Stimulated activated CD4-positive, alpha-beta T cell treated with anti-CD3 and anti-CD28 coated beads, Interleukin-2, amount 100 ng/mL, for 4 hours (primary cell): ENCODE measurements at places on chromosomes 13 and 19.
A peak's percentile ranks its signal among the peaks of the same experiment; 100 is the strongest.

DNA sequence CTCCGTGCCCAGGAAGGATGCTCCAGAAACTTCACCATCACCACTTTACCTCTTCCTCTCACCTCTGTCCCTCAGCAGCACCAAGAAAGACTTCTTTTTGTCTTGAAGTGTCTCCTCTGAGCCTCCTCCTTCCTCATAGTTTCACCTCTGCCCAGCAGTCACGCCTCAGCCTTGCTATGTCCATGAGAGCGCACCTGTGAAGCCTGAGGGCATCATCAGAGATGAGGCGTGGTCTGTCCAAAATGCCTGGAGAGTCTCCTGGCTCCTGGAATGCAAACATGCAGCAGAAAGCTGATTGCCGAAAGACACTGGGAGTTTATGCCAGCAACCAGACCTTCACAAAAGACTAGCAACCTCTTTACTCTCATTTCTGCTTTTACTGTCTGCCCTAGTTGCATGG, 336.6 kb downstream of the TEX29 start:
- no peak for DNase-seq

DNA sequence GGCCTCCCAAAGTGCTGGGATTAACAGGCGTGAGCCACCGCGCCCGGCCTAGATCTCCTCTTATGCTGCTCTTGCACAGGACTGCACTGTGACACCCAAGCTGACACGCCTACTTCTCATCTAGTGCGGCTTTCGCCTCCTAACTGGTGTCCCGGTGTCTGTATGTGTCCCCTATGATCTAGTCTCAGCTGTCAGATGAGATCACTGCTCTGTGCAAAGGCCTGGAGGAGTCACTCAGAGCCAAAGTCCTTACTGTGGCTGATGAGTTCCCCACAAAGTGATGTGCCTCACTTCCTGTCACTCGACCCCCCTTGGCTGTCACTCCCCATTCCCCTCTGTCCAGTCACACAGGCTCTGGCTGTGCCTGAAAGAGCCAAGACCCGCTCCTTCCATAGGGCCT, 2.5 kb downstream of the ZNF556 start:
- DNase-seq: no peak

- no peak for DNase-seq
Measured at GRCh38 chr13:23541221-23541824, 28.9 kb upstream of the TNFRSF19 start.

DNA sequence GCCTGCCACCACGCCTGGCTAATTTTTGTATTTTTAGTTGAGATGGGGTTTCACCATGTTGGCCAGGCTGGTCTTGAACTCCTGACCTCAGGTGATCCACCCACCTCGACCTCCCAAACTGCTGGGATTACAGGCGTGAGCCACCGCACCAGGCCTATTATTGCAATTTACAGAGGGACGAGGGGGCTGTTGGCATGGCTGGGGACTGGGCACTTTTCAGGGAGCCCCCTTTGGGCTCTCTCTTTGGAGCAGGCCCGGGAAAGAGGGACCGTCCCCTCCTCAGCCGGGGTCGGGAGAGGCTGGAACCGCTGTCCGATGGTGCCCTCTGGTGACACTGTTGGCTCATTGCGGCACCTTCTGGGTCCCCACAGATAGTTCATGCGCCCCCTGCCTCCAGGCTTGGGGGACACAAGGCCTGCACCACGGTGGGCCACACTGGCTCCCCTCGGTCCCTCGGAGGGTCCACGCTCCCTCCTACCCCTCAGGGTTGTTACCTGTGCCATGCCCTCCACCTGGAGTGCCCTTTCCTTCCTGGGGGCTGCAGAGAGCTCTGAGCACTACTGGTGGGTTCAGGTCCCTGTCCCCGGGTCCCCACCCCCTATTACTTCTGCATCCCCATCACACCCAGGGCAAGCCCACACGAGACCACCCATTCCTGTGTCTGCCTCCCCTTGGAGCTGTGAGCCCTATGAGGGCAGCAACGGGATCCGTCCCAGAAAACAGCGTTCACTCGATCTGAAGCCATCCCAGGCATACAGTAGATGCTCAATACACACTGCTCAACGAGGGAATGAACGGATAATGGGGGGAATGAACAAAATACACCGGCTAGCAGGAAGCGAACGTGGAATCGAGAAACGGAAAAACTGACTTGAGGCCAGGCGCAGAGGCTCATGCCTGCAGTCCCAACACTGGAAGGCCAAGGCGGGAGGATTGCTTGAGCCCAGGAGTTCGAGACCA, 12.5 kb downstream of the FEM1A start:
- peak; percentile 49 for DNase-seq

- no peak for DNase-seq
Measured at GRCh38 chr19:3982701-3983541, 2.3 kb downstream of the EEF2 start.

DNA sequence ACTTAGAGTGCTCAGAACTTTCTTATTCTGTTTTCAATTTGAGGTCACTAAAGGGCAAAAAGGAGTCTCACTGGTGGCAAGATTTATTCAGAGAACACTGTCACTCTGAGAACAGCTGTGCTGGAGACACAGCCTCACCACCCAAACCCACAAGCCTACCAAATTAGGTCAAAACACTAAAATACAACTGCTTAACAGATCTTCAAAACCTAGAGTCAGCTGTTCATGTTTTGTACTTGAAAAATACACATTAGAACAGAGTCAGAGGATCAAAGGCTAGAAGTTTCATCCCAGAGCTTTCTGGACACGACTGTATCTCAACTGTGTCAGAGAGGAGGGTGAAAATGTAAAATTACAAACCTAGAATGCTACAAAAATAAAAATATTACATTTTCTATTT, 89.3 kb downstream of the MIPEP start:
- DNase-seq: no peak
